ENCODE measurements at places on chromosomes 3 and 15. TPM values are rescaled to one million over a fixed set of nuclear protein-coding genes. Genes with fewer than 3 reads are reported as not detected.

DNA sequence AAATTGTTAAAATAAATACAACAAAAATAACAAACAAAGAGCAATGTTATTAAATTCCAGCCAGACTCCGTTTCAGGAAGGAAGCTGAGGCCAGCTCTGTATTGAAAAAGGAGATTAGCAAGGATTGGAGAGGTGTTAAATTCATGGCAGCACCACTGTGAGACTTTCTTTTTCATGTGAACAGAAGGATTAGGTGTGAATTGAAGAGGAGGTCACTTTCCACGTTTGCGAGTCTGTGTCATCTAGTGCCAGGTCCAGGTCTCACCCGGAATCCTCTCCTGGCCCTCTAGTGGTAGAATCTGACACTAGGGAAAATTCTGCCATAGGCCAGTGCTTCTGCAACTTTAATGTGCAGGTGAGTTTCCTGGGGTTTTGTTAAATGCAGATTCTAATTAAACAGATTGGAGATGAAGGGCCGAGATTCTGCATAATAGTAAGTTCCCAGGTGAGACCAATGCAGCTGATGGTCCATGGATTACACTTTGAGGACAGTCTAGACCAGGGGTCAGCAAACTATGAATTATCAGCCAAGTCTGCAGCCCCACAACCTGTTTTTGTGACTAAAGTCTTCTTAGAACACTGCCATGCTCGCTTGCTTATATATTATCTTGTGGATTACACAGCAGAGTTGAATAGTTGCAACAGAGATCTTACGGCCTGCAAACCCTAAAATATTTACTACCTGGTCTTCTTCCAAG, 9.2 kb upstream of the SLC6A1 start:
- no peak overlapping the region for H3K4me3 ChIP-seq
- no peaks in the 10 kb centered on the region for H3K27me3 ChIP-seq
- no peaks in the 10 kb centered on the region for H3K36me3 ChIP-seq

GRCh38 chr15:90300541-90300940, 35.1 kb downstream of the NGRN start:
- H3K27me3 ChIP-seq, result no peaks in the 10 kb centered on the region
- no peaks in the 10 kb centered on the region for H3K36me3 ChIP-seq
- no peak for DNase-seq
- H3K4me3 ChIP-seq, result no peak overlapping the region
- H3K27ac ChIP-seq, result no peak overlapping the region

The CTDSPL2 gene
- 86.2 TPM for total RNA-seq

The CCDC80 gene
- total RNA-seq, result 8.1 TPM

- no peak overlapping the region for H3K27ac ChIP-seq
- H3K4me1 ChIP-seq, result no peaks in the 10 kb centered on the region
- no peak overlapping the region for H3K4me3 ChIP-seq
- no peak for DNase-seq
- 0 out of 2 replicates have a peak, but pooled peaks cover 6% of the 10 kb centered on the region for H3K36me3 ChIP-seq
- H3K27me3 ChIP-seq, result no peaks in the 10 kb centered on the region
Observed at GRCh38 chr15:42605796-42606195, 30.4 kb downstream of the STARD9 start.

GRCh38 chr3:99325402-99325801, 313.0 kb upstream of the COL8A1 start:
- H3K4me1 ChIP-seq, result no peaks in the 10 kb centered on the region
- no peaks in the 10 kb centered on the region for H3K36me3 ChIP-seq
- DNase-seq, result no peak
- H3K27ac ChIP-seq, result no peak overlapping the region
- H3K4me3 ChIP-seq, result no peak overlapping the region

The SMCO1 gene
- not detected for total RNA-seq

DNA sequence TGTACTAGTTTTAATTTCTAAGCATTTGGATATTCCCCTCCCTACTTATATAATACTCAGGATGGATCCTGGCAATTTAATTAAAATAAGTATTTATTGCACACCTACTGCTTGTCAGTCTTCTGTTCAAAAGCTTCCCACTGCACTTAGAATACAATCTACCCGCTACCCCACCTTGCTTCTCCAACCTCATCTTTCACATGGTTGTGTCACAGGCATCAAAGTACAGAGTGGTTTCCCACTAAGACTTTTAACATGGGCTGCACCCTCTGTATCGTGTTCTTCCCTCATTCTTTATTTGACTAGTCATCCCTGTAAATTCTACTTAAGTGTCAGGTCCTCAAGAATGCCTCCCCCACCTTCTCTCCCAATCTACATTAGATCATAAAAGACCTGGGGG, 35.0 kb downstream of the RIOX2 start:
- H3K4me1 ChIP-seq, result no peaks in the 10 kb centered on the region
- no peak overlapping the region for H3K27ac ChIP-seq
- no peaks in the 10 kb centered on the region for H3K27me3 ChIP-seq
- H3K36me3 ChIP-seq, result peaks cover 5% of the 10 kb centered on the region
- H3K4me3 ChIP-seq, result no peak overlapping the region

The CFAP20DC gene
- 11.4 TPM for total RNA-seq

The DPPA2 gene
- total RNA-seq, result 9.3 TPM

DNA sequence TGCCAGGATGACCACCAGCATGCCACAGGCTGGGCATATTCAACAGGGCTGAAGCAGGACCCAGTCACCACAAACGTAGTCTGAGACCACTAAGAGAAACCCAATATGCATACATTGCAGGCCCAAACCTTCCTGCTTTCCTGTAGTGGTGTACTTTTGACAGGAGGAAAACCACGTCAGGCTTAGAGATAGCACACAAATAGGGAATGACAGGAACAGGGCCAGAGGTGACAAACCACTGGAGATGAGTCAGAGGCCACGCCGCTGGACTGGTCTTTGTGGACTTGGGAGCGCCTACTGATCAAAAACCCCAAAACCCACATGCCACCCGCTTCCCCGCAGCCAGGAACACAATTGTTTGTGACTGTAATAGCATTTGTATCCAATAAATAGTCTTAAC, 3.6 kb upstream of the EFCAB12 start:
- no peak for DNase-seq
- no peak overlapping the region for H3K4me3 ChIP-seq
- peaks cover 10% of the 10 kb centered on the region for H3K27me3 ChIP-seq
- peaks cover 19% of the 10 kb centered on the region for H3K4me1 ChIP-seq
- no peak overlapping the region for H3K27ac ChIP-seq

DNA sequence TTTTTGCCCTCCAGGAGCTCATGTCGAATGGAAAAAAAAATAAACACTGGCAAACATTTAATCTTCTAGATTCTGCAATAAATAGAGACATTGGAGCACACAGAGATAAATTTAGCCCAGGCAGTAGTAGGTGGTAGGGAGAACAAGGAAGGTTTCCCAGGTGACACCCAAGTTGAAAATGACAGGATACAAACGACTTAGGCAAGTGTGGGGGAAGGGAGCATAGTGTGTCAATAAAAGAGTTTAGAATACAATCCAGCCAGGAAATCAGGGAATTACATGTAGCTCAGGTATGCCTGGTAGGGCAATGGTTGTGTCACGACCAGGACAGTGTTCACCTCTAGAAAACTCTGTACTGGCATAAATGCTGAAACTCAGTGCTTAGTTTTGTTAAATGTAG, 364.6 kb upstream of the AGTR1 start:
- H3K27ac ChIP-seq, result no peak overlapping the region
- no peaks in the 10 kb centered on the region for H3K36me3 ChIP-seq

DNA sequence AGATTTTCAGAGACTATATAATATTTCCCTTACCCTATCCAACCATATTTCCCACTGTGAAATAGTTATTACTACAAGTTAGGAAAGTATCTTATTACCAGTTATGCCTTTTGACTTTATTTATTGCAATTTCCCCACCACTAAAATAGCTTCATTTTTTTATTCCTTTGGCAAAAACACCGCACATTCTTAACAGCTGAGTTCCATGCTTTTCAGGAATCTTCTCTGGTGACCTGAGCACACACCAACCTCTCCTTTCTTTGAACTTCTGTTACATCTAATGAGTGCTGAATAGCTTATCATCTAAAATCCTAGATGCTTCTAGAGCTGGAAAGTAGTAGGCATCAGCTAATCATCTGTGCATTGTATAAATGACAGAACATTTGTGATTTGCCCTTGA, 99.1 kb downstream of the UBE2E2 start:
- no peaks in the 10 kb centered on the region for H3K36me3 ChIP-seq
- no peak for DNase-seq
- H3K27me3 ChIP-seq, result no peaks in the 10 kb centered on the region
- no peak overlapping the region for H3K27ac ChIP-seq
- peaks cover 8% of the 10 kb centered on the region for H3K4me1 ChIP-seq
- no peak overlapping the region for H3K4me3 ChIP-seq

DNA sequence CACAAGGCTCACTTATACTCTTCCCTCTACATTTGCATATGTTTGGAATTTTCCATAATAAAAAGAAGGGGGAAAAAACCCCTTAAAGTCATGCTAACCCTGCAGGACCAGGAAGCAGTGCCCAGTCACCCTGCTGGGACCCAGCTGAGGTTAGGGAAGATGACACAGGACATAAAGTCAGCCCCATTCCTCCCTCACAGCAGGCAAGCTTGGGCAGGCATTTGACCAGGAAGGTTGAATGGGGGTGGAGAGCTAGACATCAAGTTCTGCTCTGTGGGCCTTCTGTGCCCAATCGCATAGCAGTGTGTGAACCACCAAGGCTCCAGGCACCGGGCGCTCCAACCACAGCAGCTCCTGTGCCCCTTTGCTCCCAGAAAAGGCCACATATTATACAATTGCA, 7.1 kb upstream of the HDAC11 start:
- 0 out of 2 replicates have a peak overlapping the region, but pooled peaks have one; percentile 30 for H3K4me3 ChIP-seq
- H3K27ac ChIP-seq, result no peak overlapping the region
- no peaks in the 10 kb centered on the region for H3K36me3 ChIP-seq
- peaks cover 21% of the 10 kb centered on the region for H3K4me1 ChIP-seq
- H3K27me3 ChIP-seq, result no peaks in the 10 kb centered on the region
- DNase-seq, result peak; percentile 38

Measured in GM23338 (cell line).